ENCODE measurements at places on chromosomes 6 and 20.

- peak; percentile 74 for DNase-seq
Measured at GRCh38 chr20:1225783-1226654, at the start of gene RAD21L1. Gene RAD21L1 (plus strand): TSS chr20:1226044. CDS start chr20:1228454, 2,410 bp downstream.

DNA sequence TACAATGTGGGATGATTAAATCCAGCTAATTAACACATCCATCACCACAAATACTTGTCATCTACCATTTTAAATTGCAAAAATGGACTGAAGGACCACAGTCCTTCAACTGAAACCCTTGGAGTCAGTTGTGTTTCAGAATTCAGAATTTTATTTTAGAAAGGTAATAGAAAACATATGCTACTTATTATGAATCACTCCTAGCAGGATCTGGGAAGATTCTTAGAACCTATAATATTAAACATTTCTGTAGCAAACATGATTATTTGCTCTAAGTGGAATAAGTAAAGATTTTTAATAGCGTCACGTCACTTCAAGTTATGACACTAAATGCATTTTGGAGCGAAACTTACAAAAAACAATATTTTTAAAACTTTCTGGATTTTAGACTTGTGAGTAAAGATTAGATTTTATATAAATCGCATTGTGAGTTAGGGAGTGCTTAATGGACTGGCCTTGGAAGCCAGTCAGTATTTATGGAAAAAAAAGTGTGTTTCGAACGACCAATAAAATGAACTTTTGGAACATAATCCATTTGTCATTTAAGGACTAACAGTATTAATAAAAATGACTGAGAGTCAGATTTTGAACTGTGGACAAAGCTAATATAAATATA, 71.8 kb upstream of the PHACTR2 start:
- no peak for DNase-seq

GRCh38 chr6:51163843-51164529, 345.3 kb downstream of the TFAP2B start:
- no peak for DNase-seq

DNA sequence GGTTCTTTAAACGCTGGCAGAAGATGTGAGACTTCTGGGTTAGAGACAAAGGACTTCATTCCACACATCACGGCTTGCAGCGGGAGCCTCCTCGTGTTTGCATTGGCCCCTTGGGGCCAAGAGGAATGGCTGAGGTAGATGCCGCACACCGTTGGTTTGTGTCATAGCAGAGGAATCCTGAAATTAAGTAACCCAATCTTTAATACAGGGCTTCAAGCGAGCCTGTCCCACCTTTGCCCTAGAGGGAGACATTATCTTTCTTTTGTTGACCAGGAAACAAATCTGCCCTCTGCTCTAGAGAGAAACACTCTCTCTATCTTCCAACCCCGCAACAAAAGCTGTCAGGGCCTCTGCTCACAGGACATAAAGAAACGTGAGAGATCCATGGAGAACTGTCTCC, 277.5 kb upstream of the ZFP64 start:
- no peak for DNase-seq

GRCh38 chr20:31824554-31825313, 5.6 kb downstream of the MYLK2 start:
- no peak for DNase-seq

DNA sequence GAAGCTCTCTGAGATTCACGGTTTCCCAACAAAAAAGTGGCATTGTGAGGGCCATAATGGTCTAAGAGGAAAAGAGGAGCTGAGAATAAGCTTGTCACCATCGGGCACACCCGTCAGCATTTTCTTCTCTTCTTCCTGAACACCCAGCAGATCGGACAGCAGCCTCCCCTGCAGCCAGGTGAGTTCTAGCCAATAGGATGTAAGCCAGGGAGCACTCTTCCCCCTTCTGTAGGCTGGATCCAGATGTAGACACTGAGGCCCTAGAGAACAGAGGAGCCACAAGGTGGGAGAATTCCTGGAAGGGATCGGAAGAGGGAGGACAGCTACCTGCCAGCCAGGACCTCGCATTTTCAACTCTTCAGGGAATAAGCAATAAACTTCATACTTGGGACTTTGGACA, 228.0 kb downstream of the SYNDIG1 start:
- DNase-seq = no peak

GRCh38 chr6:79001415-79001814, 76.6 kb downstream of the PHIP start:
- DNase-seq = no peak

DNA sequence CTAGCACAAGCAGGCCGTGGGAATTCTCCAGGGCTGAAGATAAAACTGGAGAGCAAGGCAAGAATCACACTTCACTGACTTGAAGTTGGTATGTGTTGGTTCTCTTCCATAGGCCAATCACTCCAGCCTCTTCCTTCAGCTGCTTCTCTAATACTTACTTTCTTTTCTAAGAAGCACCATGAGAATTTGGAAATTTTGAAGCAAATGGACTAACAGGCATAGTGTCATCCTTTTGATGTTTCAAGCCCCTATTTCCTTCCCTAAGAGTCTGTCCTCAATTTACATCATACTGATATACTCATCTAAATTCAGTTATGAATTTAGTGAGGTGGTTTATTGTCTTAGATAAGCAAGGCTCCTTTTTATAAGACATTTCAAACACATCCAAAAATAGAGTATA, 24.0 kb downstream of the SLC26A8 start:
- DNase-seq = no peak

GRCh38 chr6:112470950-112471349, 123.8 kb downstream of the RFPL4B start:
- DNase-seq = no peak
